ENCODE measurements at places on chromosomes 1 and 21. TPM values are rescaled to one million over a fixed set of nuclear protein-coding genes. Genes with fewer than 3 reads are reported as not detected.

Gene PROK1
- not detected for total RNA-seq

Gene RNF186
- total RNA-seq: not detected

Gene KIFAP3
- total RNA-seq: 16.0 TPM

Gene CELA3B
- total RNA-seq: not detected

Gene COA7
- 17.2 TPM for total RNA-seq

Gene CLCA1
- 0.22 TPM for total RNA-seq

Gene NBPF10
- total RNA-seq: 0.86 TPM

Gene CRYZ
- total RNA-seq: 43.8 TPM

Gene GNAT2
- total RNA-seq: not detected

Gene S100A7
- not detected for total RNA-seq

Data from placental pericyte (primary cell).